Activated T-helper 2 cell treated with anti-CD3 and anti-CD28 coated beads, Interferon-gamma antibody, Interleukin-2, Interleukin-4, amounts not matched to agents 10 μg/mL and 5 μg/mL and 100 μg/mL, durations not matched to agents 14 hours and 24 hours and 36 hours (primary cell): ENCODE measurements at places on chromosomes 7 and 10. TPM values are rescaled to one million over a fixed set of nuclear protein-coding genes. Genes with fewer than 3 reads are reported as not detected.
A peak's percentile ranks its signal among the peaks of the same experiment; 100 is the strongest.

- H3K27me3 ChIP-seq: no peaks in the 10 kb centered on the region
- no peak for DNase-seq
- no peaks in the 10 kb centered on the region for H3K36me3 ChIP-seq
- no peak overlapping the region for H3K27ac ChIP-seq
Measured at GRCh38 chr7:132066761-132067171, 509.5 kb downstream of the PLXNA4 start.

DNA sequence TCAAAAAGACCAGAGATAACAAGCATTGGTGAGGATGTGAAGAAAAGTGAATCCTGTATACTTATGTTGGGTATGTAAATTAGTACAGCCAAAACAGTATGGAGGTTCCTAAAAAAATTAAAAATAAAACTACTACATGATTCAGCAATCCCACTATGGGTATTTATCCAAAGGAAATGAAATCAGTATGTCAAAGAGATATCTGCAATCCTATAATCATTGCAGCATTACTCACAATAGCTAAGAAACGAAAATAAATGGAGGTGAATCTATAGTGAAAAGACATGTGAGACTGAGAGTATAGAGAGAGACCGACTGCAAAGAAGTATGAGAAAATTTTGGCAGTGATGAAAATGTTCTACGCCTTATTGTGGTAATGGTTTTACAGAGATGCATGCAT, 139.2 kb upstream of the TMEM168 start:
- DNase-seq: no peak
- peaks cover 8% of the 10 kb centered on the region for H3K36me3 ChIP-seq
- H3K27ac ChIP-seq: no peak overlapping the region
- H3K4me3 ChIP-seq: no peak overlapping the region
- H3K4me1 ChIP-seq: peaks cover 9% of the 10 kb centered on the region

GRCh38 chr10:15842556-15843169, 17.6 kb downstream of the MINDY3 start:
- peaks cover 24% of the 10 kb centered on the region for H3K4me1 ChIP-seq
- H3K36me3 ChIP-seq: peaks cover 29% of the 10 kb centered on the region
- no peaks in the 10 kb centered on the region for H3K27me3 ChIP-seq
- H3K27ac ChIP-seq: no peak overlapping the region

GRCh38 chr10:116450861-116451260, 23.2 kb downstream of the PNLIPRP3 start:
- no peak overlapping the region for H3K4me3 ChIP-seq
- H3K27ac ChIP-seq: no peak overlapping the region
- DNase-seq: no peak
- H3K4me1 ChIP-seq: no peaks in the 10 kb centered on the region

DNA sequence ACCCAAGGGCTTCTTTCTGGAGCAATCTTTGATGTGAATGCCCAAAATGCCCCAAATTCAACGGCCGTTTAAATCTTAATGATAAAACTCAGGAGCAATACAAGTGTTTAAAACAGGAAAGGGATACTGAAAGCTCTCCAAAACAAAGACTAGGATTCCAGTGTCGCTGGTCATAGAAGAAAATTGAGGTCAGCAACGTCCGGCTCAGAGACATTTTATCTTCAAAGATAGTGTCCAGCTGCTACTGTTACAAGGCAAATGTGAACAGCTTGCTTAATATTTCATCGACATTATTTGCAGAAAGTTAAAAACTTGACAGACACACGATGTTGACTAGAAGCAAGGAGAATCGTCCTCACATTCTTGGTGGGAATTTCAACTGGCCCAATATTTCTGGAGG, 15.4 kb upstream of the CTBP2 start:
- no peaks in the 10 kb centered on the region for H3K36me3 ChIP-seq
- no peak overlapping the region for H3K27ac ChIP-seq
- no peak overlapping the region for H3K4me3 ChIP-seq

DNA sequence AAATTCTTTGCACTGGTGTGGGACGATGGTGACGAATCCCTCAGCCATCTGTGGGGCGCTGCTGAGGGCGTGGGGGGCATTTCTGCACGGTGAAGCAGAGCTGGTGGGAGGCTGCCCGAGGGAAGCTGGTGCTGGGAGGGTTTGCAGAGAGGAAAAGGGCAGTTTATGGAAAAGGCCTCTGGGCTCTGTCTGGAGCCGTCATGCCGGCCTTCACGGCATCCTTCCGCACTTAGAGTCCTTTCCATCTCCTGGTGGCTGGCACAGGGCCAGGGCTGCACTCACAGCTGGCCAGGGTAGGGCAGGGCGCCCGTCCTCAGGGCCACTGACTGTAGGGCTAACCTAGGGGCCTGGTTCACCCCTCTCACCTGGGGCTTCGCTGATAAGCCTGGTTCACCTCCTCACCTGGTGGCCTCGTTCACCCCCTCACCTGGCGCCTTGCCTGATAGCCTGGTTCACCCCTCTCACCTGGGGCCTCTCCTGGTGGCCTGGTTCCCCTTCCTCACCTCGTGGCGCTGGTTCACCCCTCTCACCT, 598 bp upstream of the AMZ1 start:
- H3K27ac ChIP-seq: no peak overlapping the region
- H3K4me3 ChIP-seq: no peak overlapping the region
- H3K36me3 ChIP-seq: no peaks in the 10 kb centered on the region
- H3K27me3 ChIP-seq: peaks cover 41% of the 10 kb centered on the region
- no peak for DNase-seq

- H3K27ac ChIP-seq: no peak overlapping the region
- no peaks in the 10 kb centered on the region for H3K27me3 ChIP-seq
- H3K36me3 ChIP-seq: no peaks in the 10 kb centered on the region
- no peak for DNase-seq
- no peak overlapping the region for H3K4me3 ChIP-seq
Measured at GRCh38 chr10:56286096-56286495, 75.0 kb downstream of the ZWINT start.

GRCh38 chr10:72263613-72264241, 10.0 kb upstream of the DDIT4 start:
- peak overlapping the region; percentile 15 for H3K27ac ChIP-seq
- H3K36me3 ChIP-seq: no peaks in the 10 kb centered on the region
- H3K27me3 ChIP-seq: no peaks in the 10 kb centered on the region
- no peak for DNase-seq
- H3K4me1 ChIP-seq: peaks cover 34% of the 10 kb centered on the region

DNA sequence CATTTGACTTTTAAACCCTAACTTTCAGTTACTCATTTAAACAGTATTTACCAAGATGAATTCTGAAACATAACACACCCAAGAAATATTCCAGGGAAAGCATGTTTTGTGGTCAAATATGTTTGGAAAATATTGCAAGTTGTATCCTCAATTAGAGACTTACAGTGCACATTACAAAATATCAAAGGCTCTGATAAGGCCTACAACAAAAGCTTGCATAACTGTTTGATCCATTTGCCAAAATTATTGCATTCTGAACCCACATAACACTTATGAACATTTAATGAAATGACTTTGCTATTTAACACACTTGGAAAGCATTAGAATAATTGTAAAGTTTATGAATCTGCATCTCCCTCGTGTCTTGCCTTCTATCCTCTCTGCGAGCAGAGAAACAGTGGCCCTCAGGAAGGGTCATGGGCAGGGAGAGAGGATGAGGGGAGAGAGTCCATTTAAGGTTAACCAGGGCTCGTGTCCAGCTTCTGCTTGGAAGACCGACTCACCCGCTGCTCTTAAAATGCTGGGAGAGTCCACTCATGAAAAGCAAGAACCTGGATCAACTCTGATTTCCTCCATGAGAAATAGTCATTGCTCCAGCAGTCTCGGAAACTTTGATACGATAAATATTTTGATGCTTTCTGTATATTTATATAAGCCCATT, 408.2 kb upstream of the ZMIZ1 start:
- no peaks in the 10 kb centered on the region for H3K4me1 ChIP-seq
- H3K4me3 ChIP-seq: no peak overlapping the region
- H3K27ac ChIP-seq: no peak overlapping the region

GRCh38 chr7:100142461-100142860, 6.3 kb upstream of the LAMTOR4 start:
- no peak overlapping the region for H3K4me3 ChIP-seq
- no peaks in the 10 kb centered on the region for H3K27me3 ChIP-seq
- H3K27ac ChIP-seq: no peak overlapping the region
- no peak for DNase-seq
- peaks cover 19% of the 10 kb centered on the region for H3K4me1 ChIP-seq
- no peaks in the 10 kb centered on the region for H3K36me3 ChIP-seq

- H3K36me3 ChIP-seq: peaks cover 13% of the 10 kb centered on the region
- peaks cover 41% of the 10 kb centered on the region for H3K4me1 ChIP-seq
- H3K27ac ChIP-seq: no peak overlapping the region
- no peak for DNase-seq
- no peak overlapping the region for H3K4me3 ChIP-seq
- H3K27me3 ChIP-seq: no peaks in the 10 kb centered on the region
Measured at GRCh38 chr7:2038931-2039728, 193.6 kb downstream of the MAD1L1 start.

- DNase-seq: no peak
- no peak overlapping the region for H3K27ac ChIP-seq
- no peaks in the 10 kb centered on the region for H3K36me3 ChIP-seq
- peaks cover 7% of the 10 kb centered on the region for H3K27me3 ChIP-seq
- no peak overlapping the region for H3K4me3 ChIP-seq
Measured at GRCh38 chr7:39451901-39452300, 114.3 kb upstream of the YAE1 start.

GRCh38 chr10:63120554-63120953, 12.6 kb upstream of the NRBF2 start:
- peaks cover 4% of the 10 kb centered on the region for H3K27me3 ChIP-seq
- H3K36me3 ChIP-seq: no peaks in the 10 kb centered on the region
- no peak overlapping the region for H3K27ac ChIP-seq
- H3K4me1 ChIP-seq: no peaks in the 10 kb centered on the region

GRCh38 chr7:103735377-103735776, 254.1 kb downstream of the RELN start:
- H3K4me3 ChIP-seq: no peak overlapping the region
- no peak for DNase-seq
- no peaks in the 10 kb centered on the region for H3K36me3 ChIP-seq
- H3K27ac ChIP-seq: no peak overlapping the region

INMT gene
- total RNA-seq: not detected in 2 replicates

AKR1C8 gene
- total RNA-seq: not detected in 2 replicates

KIF11 gene
- total RNA-seq: 41.4 and 44.9 TPM in 2 replicates

SPDYE2 gene
- not detected in 2 replicates for total RNA-seq

NEBL gene
- 0.30 and 0.43 TPM in 2 replicates for total RNA-seq

SFTPA1 gene
- total RNA-seq: not detected in 2 replicates

SH2D4B gene
- total RNA-seq: 0.05 TPM in 1 of 2 replicates, not detected in the other

NAMPT gene
- 348 and 379 TPM in 2 replicates for total RNA-seq
